MCF 10A (cell line): ENCODE measurements at places on chromosomes 7 and 10. TPM values are rescaled to one million over a fixed set of nuclear protein-coding genes. Genes with fewer than 3 reads are reported as not detected.
A peak's percentile ranks its signal among the peaks of the same experiment; 100 is the strongest.

DNA sequence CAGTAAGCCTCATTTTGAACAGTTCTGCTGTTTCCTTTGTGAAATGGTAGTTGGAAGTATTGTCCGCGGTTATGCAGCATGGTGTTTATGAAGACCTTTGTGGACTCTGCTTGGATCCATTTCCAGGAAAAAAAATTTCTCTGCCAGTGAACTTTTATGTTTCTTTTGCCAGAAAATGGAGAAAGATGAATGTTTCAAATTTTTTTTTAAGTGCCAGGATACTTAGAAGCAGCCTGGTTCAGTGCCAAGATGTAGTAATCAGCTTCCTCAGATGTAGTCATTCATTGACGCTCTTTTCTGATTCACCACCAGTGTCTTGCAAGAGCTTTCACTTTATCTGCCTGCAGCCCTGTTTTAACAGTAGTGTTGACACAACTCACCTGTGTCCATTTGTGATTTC, 258.2 kb downstream of the SDK1 start:
- no peaks in the 10 kb centered on the region for H3K27me3 ChIP-seq
- H3K4me1 ChIP-seq = peaks cover 13% of the 10 kb centered on the region
- H3K36me3 ChIP-seq = no peaks in the 10 kb centered on the region
- DNase-seq = peak; percentile 95

GRCh38 chr10:79331709-79332108, 15.6 kb upstream of the PPIF start:
- no peaks in the 10 kb centered on the region for H3K27me3 ChIP-seq
- H3K36me3 ChIP-seq = no peaks in the 10 kb centered on the region
- peaks cover 15% of the 10 kb centered on the region for H3K4me1 ChIP-seq
- H3K27ac ChIP-seq = no peak overlapping the region

DNA sequence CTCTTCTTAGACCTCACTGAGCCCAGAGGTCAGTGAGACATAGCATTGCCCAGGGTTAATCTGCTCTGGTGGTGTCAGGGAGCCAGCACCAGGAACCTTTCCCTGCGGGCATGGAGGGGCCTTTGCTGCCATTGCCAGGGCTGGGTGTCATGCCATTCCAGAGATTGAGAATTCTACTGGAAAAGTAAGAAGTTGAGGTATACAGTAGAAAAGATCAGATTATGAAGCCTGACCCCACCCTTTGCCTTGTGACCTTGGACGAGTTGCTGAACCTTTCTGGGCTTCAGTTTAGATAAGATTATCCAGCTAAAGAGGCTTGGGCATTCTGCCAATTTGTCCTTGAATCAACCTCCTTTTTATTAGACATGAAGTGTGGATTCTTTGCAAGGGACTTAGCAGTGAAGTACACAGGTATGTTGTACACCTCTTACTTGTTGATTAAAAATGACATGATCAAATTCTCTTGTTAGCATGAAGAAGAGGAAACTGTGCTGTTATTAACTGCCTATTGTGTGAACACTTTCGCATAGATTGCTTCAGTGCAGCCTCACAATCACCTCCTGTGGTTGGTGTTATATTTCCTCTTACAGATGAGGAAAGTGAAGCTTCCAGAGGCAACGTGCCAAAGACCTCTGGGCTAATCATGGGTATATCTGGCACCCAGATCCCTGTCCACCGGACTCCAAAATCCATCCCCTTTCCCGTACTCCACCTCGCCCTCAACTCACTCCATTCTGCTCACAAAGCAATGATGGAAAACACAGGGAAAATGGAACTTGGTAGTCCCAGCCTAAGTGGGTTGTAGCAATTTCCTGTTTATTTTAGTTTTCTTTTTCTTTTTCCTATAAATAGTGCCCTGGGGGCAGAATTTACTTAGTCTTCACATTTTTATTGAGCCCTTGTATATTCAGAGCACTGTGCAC, 151.3 kb downstream of the CAMK1D start:
- DNase-seq = peak; percentile 54
- no peaks in the 10 kb centered on the region for H3K36me3 ChIP-seq
- H3K4me3 ChIP-seq = no peak overlapping the region
- H3K27ac ChIP-seq = no peak overlapping the region
- H3K27me3 ChIP-seq = peaks cover 10% of the 10 kb centered on the region
- peaks cover 7% of the 10 kb centered on the region for H3K4me1 ChIP-seq

DNA sequence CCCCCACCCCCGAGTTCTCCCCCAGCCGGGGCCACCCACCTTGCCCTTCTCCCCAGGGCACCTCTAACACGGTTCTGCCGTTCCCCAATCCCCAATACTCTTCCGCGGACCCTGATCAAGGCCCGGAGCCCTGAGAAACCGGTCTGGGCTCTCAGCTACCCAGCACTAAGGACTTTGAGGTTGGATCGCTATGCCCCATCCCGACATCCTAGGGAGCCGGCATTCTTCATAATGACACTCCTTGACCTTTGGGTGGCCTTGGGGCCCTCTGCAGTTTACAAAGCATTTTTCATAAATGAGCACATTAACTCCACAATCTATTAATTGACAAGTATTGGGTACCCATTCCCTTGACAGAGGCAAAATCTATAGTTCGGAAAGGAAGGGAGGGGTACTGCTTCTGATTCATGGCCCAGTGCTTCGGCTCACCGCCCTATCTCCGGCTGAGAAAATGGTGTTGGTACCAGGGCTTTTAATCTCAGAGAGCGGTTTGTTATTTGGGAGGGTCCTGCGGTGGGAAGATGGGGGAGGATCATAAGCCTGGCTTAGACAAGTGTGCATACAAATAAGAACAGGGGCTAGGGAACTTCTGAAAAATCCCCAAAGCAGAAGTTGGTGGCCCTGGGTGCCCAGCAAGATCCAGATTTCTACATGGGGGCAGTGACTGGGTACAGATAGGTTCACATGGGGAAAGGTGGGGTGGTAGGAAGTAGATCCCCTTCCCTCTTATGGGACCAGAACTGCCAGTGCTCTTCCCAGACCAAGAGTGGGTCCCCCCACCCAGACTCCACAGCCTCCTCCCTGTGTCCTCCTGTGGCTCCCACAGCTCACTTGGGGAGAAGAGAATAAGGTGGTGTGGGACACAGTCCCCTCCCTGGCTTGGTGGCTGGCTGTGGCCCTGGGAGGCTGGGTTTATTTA, 3.2 kb downstream of the IMPDH1 start:
- H3K36me3 ChIP-seq = peaks cover 15% of the 10 kb centered on the region
- peak overlapping the region; percentile 80 for H3K4me3 ChIP-seq
- peak overlapping the region; percentile 78 for H3K27ac ChIP-seq
- peaks cover 17% of the 10 kb centered on the region for H3K4me1 ChIP-seq
- H3K27me3 ChIP-seq = no peaks in the 10 kb centered on the region
- DNase-seq = no peak

GRCh38 chr10:1661859-1662437, 75.4 kb downstream of the ADARB2 start:
- H3K4me3 ChIP-seq = no peak overlapping the region
- H3K27ac ChIP-seq = no peak overlapping the region
- no peak for DNase-seq
- H3K36me3 ChIP-seq = no peaks in the 10 kb centered on the region
- H3K4me1 ChIP-seq = no peaks in the 10 kb centered on the region
- H3K27me3 ChIP-seq = no peaks in the 10 kb centered on the region

- DNase-seq = no peak
- H3K27me3 ChIP-seq = no peaks in the 10 kb centered on the region
- no peaks in the 10 kb centered on the region for H3K4me1 ChIP-seq
- H3K36me3 ChIP-seq = peaks cover 92% of the 10 kb centered on the region
Observed at GRCh38 chr10:100923580-100923979, 10.8 kb downstream of the SLF2 start.

- no peak overlapping the region for H3K27ac ChIP-seq
- no peak for DNase-seq
- no peaks in the 10 kb centered on the region for H3K4me1 ChIP-seq
- peaks cover 6% of the 10 kb centered on the region for H3K36me3 ChIP-seq
- H3K27me3 ChIP-seq = no peaks in the 10 kb centered on the region
- no peak overlapping the region for H3K4me3 ChIP-seq
Observed at GRCh38 chr10:129719889-129720590, 244.0 kb downstream of the EBF3 start.

GRCh38 chr10:7108141-7108540, 302.7 kb downstream of the SFMBT2 start:
- H3K4me1 ChIP-seq = peaks cover 14% of the 10 kb centered on the region
- H3K27ac ChIP-seq = no peak overlapping the region
- H3K27me3 ChIP-seq = no peaks in the 10 kb centered on the region
- peaks cover 6% of the 10 kb centered on the region for H3K36me3 ChIP-seq
- H3K4me3 ChIP-seq = no peak overlapping the region
- DNase-seq = no peak

DNA sequence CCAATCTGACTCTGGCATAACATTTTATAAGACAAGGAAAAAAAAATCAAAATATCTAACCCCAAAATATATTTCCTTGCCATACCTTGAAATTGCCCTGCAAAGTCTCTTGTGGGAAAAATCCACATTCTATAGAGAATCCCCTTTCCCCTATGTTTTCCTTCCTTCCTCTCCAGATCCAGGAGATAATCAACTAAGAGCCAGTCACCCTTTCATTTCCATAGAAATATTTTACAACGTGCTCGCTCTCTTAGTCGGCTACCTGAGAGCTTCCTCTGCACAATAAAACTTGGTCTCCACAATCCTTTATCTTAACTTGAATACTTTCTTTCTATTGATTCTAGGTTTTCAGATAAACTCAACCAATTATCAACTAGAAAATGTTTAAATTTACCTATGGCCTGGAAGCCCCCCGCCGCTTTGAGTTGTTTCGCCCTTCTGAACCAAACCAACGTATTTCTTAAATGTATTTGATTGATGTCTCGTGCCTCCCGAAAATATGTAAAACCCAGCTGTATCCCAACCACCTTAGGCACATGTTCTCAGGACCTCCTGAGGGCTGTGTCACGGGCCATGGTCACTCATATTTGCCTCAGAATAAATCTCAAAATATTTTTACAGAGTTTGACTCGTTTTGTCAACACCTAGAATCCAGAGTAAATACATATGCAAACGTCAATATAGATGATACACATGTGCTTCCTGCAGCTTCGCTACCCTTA, 869 bp downstream of the PSAP start:
- DNase-seq = no peak
- H3K27ac ChIP-seq = peak overlapping the region; percentile 94
- peaks cover 46% of the 10 kb centered on the region for H3K4me1 ChIP-seq
- H3K4me3 ChIP-seq = peak overlapping the region; percentile 80
- H3K36me3 ChIP-seq = peaks cover 9% of the 10 kb centered on the region
- H3K27me3 ChIP-seq = no peaks in the 10 kb centered on the region

GRCh38 chr10:69718951-69719350, 82.8 kb upstream of the COL13A1 start:
- DNase-seq = no peak
- no peak overlapping the region for H3K4me3 ChIP-seq
- H3K27me3 ChIP-seq = no peaks in the 10 kb centered on the region
- peaks cover 17% of the 10 kb centered on the region for H3K4me1 ChIP-seq
- no peaks in the 10 kb centered on the region for H3K36me3 ChIP-seq

- H3K4me3 ChIP-seq = no peak overlapping the region
- H3K27me3 ChIP-seq = no peaks in the 10 kb centered on the region
- DNase-seq = no peak
- H3K27ac ChIP-seq = no peak overlapping the region
- H3K4me1 ChIP-seq = peaks cover 30% of the 10 kb centered on the region
Observed at GRCh38 chr7:7104314-7104698, 78.0 kb upstream of the C1GALT1 start.

DNA sequence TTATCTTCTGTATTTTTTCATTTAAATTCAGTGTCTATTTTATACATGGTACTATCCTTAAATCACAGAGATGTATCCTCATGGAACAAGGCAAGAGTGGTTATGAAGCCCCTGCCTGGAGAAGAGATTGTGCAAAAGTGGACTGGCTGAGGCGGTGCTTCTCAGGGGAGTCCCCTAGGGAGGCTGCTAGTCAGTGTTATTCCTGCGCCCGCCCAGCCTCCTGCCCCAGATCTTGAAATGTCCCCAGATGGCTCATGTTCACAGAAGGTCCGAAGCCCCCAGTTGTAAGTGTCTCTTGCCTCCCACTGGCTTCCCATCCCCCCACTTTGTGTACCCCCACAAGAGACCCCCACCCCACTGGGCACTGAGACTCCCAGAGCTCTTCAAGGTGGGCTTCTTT, 366.9 kb downstream of the TNS3 start:
- no peak for DNase-seq
- no peaks in the 10 kb centered on the region for H3K4me1 ChIP-seq
- H3K27me3 ChIP-seq = peaks cover 26% of the 10 kb centered on the region
- no peak overlapping the region for H3K4me3 ChIP-seq
- no peaks in the 10 kb centered on the region for H3K36me3 ChIP-seq
- H3K27ac ChIP-seq = no peak overlapping the region

- H3K4me3 ChIP-seq = no peak overlapping the region
- DNase-seq = no peak
- H3K36me3 ChIP-seq = peaks cover 13% of the 10 kb centered on the region
- peaks cover 17% of the 10 kb centered on the region for H3K4me1 ChIP-seq
Observed at GRCh38 chr7:98329100-98329790, 47.8 kb downstream of the BRI3 start.

DNA sequence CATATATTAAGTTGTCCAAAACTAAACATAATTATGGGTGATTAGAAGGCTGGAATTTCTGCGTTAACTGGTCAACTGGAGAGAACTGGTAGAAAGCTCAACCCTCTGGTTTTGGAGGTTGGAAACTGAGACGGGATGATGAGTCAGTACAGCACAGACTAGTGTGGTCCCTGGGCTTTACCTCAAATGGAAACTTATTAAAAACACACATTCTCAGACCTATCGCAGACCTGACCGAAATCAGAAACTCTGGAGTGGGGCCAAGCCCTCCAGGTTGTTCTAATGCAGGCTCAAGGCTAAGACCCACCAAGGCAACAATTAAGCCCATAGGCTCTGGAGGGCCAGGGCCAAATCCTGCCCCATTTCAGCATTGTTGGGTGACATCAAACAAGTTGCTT, 136.9 kb downstream of the KCNMA1 start:
- no peak for DNase-seq
- H3K27me3 ChIP-seq = no peaks in the 10 kb centered on the region
- H3K36me3 ChIP-seq = no peaks in the 10 kb centered on the region

Gene MYL10
- not detected in 2 replicates for total RNA-seq

Gene CCDC126
- total RNA-seq = 4.2 and 4.7 TPM in 2 replicates

Gene GIMAP5
- total RNA-seq = not detected in 2 replicates
